GM19239 (cell line): ENCODE measurements at places on chromosomes 16 and 17.

DNA sequence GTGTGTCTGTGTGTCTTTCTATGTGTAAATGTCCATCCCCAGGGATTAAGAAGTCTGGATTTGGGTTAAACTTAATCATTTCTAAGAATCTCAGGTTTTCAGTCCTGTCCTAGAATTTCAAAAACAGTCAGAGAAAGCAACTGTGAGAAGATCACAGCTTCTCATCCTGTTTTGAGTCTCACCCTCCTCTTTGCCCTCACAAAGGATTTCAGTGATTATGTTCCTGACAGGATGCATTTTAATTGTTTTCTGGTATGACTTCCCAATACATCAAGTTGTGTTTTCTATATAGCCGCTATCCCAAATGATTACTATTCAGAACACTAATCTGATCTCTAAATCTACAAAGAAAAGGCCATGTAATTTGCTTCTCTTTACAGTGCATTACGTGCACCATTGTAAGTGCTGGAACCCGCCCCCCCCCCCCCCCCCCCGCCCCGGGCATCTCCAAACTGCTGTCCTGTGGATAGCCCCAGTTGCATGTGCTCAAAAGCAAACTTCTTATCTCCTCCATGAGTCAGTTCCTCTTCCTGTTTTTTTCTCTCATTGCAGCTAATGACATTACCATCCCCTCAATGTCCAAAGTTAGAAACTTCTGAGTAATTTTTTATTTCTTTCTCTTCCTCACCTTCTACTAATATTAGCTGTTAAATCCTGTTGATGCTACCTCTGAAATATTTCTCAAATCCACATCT, 73.9 kb downstream of the CDH13 start:
- no peak for DNase-seq

DNA sequence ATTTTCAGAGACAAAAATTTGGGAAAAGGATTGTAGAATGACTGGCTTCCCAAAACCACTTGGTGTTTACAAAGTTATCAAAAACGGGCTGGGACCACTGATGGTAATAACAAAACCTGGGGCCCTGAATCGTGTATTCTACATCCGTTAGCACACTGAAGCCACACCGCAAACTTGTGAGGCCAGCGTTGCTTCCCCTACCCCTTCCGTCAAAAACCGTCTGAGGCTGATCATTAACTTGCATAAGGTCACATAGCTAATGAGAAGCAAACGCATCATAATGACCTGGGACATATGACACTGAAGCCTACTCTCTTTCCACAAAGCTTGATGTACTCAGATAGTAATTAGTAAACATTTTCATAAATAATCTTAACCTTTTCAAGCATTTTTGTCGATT, 704.3 kb downstream of the MAF start:
- DNase-seq = no peak

GRCh38 chr16:16167927-16168326, 55.4 kb downstream of the ABCC6 start:
- DNase-seq = no peak

- DNase-seq = no peak
Observed at GRCh38 chr16:74261068-74261467, 35.5 kb upstream of the PSMD7 start.
